Mesenteric fat pad (tissue), 1 donor: ENCODE measurements at places on chromosomes 3 and 15.

GRCh38 chr3:160748787-160749186 lies 7.2 kb upstream of the PPM1L start:
- DNase-seq = no peak

DNA sequence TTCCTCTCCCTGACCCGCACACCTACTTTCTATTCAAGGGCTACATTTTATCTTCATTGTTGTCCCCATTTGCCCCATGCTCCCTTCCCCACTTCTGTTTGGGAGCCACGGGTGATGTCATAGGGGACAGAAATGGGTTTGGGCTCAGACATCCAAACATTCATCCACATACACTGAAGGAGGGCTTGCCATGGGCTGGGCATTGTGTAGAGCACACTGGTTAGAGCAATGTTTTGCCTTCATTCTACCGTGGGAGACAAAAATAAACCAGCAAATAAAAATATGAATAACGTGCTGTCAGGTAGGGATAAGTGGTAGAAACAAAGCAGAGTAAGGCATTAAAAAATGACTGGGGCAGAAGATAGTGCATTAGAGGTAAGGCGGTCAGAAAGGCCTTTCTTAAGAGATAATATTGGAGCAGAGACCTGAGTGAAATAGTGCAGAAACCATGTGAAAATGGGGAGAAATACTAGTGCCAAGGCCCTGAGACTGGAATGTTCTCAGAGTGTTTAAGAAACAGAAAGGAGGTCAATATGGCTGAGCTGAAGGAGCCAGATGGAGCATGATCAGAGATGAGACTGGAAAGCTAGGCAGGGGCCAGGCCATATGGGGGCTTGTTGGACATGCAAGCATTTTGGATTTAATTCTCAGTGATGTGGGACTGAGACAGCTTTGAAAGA lies 40.9 kb upstream of the CLSTN2 start:
- DNase-seq = no peak

DNA sequence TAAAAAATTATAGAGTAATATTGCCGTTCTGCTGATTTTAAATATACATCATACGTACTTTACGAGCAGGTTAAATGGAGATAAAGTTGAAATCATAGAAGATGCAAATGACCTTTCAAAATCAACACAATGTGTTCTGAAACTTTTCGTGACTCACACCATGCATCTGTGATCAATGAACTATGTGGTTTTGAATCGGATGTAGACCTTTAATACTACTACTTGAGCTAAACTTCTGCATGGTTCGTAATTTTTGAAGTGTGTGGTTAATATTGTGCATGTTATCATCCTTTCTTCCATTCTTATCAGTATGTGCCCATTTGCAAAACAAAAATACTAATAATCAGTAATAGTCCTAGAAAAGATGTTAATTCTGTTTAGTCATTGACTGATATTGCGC lies 58.9 kb downstream of the GASK1A start:
- DNase-seq = no peak

DNA sequence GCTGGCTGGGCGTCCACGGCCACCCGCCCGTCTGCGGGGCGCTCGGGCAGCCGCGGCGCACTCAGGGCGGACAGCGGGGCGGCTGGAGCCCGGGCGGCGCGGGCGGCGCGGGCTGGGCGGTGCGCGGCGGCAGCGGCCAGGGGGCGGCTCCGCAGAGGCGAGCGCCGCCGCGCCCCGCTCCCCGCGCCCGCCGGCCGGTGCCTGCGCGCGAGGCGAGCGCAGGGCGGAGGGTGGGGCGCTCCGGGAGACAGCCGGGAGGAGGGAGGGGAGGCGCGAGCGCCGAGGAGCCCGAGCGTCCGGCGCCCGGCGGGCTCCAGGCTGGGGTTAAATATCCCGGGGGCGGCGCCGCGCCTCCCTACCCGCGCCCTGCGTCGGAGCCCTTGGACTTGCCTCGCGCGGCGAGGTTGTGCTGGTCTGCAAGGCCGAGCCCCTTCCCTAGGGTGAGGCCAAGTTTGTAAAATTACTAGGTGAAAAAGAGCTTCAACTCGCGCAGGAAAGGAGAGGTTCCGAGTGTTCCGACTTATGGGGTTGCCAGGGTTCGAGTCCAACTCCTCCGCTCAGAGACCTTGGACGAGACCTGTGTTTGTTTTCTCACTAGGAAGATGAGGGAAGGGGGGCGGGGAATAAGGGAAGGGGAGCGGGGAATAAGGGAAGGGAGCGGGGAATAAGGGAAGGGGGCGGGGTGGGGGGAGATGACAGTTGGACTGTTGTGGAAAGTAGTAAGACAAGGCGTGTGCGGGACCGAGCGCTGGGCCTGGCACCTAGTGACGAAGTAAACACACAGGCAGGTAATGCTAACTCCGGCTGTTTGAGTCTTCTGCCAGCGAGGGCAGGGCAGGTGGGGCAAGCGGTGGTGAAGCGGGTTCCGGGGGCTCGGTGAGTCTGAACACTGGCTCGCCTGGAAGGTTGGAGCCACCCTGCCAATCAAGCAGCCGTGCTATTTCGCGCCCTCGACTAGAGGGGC lies at the start of gene TNFAIP8L3:
TSS of gene TNFAIP8L3 (minus strand) at position 301 of the 964 bp plus-strand sequence. CDS start 311 bp downstream, outside the sequence.
- DNase-seq = no peak

GRCh38 chr15:35145336-35145735 lies 60.2 kb upstream of the NANOGP8 start:
- DNase-seq = no peak

DNA sequence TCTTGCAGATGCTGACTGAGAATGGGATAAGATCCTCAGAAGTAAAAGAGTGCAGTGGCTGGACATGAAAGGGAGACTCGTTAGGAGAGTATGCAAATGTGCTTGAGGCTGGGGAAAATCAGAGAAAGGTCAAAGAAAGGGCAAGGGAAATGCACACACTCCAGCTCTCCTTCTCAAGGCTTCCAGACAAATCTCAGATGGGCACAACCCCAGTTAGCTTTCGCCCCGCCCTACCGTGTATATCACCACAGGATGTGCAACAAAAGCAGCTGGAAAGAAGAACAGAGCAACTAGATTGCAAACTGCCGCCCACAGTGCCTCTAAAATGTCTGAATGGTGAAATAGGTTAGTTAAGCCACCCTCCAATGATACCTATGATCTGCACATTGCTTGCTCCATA lies 63.9 kb downstream of the CERS3 start:
- DNase-seq = no peak

- DNase-seq = no peak
These were observed 179.3 kb downstream of the FNDC3B start for GRCh38 chr3:172218350-172219323.

DNA sequence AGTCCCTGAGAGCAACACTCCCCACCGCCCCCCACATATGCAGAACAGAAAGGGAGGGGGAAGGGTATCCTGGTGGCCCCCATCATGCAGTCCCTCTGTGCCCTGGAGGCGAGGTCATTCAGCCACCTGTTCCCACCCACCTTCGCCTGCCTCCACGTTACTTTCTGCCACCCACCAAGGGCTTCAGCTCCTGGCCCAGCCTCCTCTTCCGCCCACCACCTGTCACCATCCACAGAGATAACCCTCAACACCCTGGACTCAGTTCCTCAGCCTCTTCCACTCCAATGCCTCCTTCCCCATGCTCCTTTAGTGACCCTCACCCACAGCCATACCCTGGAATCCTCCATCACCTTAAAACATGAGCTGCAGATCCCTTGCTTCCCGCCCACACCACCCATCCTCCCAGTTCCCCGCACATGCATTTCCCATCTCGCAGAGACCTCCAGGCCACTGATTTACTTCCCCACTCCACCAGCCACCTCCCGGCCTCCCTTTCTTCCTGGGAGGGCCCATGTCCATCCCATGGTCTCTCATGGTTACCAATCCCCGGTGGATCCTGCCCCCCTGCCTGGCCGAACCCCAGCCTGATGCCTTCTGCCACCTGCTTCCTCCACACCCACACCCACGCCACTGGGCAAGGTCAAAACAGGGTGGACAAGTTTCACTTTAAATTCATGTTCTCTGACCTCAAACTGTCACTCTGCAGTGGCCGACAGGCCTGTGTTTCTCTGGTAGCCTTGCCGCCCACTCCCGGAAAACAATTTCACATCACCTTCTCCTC lies 18.2 kb downstream of the HOMER2 start:
- no peak for DNase-seq

DNA sequence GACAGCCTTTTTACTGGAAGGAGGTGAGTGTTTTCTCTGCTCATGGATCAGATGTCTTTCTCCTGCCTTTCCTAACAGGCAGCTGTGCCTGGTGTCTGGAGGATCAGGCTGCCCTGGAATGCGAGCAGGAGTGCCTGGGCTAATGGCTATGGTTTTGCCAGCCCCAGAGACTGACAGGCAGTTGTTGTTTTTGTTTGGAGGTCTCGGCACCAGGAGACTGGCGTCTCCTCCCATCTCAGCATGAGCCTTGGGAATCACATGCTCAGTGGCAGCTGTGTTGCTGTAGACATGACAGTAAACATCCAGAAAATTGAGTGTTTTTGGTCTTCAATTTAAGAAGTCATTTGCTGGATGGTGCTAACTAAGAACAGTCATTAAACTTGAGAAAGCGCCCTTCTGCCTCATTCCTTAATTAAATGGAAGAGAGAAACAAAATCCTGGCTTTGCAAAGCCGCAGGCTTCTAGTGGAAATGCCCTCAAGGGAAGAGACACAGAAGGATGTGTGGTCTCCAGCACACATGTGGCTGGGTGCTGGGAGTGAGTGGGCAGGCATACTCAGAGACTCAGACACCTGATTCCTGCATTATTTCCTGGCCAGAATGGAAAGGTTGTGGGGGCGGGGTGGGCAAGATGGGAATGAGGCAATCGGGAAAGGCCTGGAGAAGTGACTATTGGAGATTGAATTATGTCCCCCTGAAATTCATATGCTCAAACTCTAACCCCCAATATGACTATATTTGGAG lies 97.0 kb upstream of the NMNAT3 start:
- DNase-seq = no peak

- DNase-seq = no peak
These were observed 253.5 kb upstream of the ZPLD1 start for GRCh38 chr3:102181175-102181920.

GRCh38 chr3:136109499-136109898 lies 86.6 kb downstream of the MSL2 start:
- no peak for DNase-seq

DNA sequence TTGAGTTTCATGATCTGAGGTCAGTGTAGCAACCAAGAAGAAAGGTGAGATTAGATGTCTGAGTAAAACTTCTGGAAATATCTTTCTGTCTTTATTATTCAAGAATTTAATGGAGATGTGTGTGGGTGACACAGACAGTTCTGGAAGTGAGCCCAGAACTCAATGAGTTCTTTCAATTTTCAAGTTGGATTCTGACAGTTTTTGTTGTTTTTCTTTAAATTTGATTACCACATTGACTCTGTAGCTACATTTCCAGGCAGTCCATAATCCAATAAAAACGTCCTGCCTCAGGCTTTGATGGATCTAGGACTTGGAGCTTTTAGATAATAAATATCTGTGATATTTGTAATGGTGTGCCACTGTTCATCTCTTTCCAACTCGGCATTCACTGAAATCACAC lies 3.9 kb upstream of the PARP14 start:
- no peak for DNase-seq

DNA sequence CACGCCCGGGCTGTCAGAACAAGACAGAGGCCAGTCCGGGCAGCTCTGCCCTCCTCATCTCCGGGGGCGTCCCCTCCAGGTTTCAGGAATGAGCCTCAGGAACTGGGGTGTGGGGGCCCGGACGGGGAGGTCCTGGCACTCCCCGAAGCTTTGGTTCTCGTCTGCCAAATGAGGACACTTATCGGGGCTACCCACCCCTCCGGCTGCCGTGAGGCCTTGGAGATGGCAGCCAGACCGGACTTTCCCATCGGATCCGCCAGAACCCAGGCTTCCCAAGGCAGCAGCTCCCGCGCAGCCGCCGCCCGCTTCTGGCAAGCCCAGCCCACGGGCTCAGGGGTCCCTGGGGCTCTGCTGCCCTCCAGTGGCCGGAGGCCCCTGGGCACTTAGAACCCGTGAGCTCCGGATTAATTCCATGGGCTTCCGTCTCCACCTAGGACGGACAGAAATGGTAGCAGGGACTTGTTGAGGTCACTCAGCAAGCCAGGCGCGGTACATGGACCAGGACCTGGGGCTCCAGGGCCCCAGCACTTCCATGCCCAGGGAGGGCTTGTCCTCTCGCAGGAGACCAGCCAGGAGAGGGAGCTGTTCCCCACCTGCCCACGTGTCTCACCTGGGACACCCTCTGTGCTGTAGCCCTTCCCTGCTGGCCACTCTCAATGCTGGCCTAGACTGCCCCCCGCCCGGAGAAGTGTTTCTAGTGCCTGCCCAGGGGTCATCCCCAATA lies 89.4 kb downstream of the LINGO1 start:
- DNase-seq = peak; percentile 94

GRCh38 chr15:57060799-57061198 lies 142.4 kb downstream of the TCF12 start:
- no peak for DNase-seq

- no peak for DNase-seq
These were observed 102.1 kb upstream of the ETV5 start for GRCh38 chr3:186210852-186211500.

GRCh38 chr15:66921319-66921915 lies 144.0 kb upstream of the SMAD3 start:
- DNase-seq = no peak

GRCh38 chr15:53580366-53580765 lies 179.1 kb downstream of the WDR72 start:
- no peak for DNase-seq

DNA sequence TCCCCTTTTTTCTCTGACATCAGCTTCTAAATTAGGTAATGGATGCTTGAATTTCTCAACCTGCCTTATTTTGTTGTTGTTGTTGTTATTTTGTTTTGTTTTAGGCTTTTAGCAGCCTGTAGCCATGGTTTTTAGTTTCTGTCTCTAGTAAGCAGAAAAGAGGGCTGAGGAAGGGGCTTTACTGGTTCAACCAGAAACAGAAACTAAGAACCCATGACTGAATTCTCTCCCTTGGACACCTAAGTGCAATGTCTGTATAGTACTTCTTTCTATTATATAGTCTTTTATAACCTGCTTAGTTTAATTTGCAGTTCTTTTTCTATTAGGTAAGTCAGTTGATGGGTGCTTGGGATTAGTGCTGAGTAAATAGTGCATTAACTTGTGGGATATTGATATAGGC lies 129.0 kb downstream of the BBX start:
- DNase-seq = no peak

GRCh38 chr15:95799286-95800200 lies 531.0 kb upstream of the NR2F2 start:
- no peak for DNase-seq

- no peak for DNase-seq
These were observed 189.3 kb downstream of the OPA1 start for GRCh38 chr3:193782276-193782647.

DNA sequence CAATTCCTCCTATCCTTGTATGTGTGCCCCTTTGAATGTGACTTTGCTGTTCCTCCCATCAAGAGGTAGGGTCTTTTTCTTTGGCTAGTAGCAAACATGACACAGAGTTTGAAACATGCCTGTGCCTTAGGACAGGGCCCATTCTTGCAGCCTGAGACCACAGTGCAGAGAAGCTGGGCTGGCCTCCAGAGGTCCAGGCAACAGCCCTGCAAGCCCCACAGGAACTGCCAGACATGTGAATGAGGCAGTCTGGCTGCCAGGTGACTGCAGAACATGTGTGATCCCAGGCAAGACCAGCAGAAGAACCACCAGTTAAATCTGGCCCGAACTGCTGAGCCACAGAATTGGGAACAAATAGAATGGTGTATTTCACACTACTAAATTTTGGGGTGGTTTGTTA lies 1.2 kb upstream of the HGD start:
- DNase-seq = no peak
